ENCODE measurements at places on chromosomes 3 and 15.

DNA sequence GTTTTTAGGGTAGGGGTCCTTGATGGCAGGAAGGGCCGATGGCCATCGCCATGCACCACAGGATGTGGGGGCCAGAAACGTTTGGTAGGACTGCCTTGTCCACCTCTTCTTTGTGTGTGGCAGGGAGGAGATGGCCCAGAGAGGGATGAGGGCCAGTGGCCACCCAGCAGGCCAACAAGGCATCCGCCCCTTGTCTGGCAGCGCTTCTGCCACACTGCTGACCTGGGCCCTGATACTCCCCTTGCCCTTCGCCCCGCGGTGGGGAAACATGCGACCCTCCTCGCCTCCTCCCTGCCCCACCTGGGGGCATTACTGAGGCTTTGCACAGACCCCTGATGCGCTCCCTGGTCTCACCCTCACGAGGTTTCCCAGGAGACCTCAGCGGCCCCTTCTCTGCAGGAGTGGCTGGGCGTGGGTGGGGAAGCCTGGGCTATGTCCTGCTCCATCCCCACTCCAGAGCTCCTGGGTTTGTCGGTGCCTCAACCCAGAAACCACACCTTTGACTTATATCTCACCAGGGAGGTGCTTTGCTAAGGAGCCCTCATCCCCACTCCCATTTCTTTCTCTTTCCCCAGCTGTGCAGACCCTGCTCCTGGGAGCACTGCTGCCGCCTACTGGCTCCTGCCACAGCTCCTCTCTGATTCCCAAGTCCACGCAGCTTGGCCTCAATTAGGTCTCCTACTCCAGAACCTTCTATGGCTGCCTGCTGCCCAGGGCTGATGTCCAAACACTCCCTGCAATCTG lies 38.7 kb downstream of the FEM1B start:
- DNase-seq, result no peak

DNA sequence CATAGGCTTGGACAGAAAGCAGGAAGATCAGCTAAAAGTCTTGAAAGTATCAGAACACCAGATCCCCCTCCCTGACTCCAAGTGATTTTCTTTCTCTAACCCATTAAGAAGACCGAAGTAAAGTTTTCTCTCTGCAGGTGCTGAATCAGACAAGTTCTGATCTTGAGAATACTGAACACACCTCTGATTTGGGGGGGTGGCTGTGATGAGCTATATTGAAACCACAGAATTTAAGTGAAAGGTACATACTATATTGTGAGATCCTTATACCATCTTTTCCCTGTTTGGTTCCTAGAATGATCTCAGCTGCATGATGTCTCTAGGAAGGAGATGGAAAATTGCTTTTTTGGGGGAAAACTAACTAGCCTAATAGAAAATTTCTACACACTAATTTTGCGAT lies 196.0 kb downstream of the DIPK2A start:
- no peak for DNase-seq

- no peak for DNase-seq
These were observed 1039.2 kb downstream of the ROBO1 start for GRCh38 chr3:78728406-78729145.

GRCh38 chr15:77974098-77974414 lies 103.5 kb downstream of the TBC1D2B start:
- no peak for DNase-seq

DNA sequence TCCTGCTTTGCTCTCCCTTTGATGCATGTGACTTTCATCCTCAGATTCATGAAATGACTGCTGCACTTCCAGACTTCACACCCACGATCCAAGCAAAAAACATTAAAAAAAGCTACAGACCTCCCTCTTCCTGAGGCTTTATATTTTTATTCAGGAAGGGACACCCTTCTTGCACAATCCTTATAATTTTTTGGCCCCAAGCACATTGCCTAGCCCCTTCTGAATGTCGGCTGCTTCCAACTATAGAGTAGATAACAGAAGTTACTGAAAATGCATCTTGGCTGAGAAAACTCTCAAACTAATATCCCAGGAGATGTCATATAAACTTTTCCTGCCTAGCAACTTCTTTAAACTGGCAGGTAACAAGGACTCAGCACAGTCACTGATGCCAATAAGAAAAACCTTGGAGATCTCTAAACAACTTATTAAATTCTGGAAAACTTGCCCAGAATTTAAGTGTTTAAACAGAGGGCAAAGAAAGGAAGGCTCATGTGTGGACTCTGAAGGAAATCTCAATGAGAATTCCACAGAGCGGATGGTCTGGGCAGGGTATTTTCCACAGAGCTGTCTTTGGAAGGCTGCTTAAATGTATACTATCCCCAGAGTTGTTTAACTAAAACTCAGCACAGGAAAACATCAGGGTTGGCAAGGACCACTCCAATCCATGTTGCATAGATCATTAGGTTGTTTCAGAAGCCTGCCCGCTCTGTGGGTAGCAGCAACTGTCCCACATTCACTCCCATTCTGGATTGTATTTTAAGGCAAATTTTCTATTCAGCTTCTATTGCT lies 746.8 kb upstream of the LMCD1 start:
- no peak for DNase-seq

DNA sequence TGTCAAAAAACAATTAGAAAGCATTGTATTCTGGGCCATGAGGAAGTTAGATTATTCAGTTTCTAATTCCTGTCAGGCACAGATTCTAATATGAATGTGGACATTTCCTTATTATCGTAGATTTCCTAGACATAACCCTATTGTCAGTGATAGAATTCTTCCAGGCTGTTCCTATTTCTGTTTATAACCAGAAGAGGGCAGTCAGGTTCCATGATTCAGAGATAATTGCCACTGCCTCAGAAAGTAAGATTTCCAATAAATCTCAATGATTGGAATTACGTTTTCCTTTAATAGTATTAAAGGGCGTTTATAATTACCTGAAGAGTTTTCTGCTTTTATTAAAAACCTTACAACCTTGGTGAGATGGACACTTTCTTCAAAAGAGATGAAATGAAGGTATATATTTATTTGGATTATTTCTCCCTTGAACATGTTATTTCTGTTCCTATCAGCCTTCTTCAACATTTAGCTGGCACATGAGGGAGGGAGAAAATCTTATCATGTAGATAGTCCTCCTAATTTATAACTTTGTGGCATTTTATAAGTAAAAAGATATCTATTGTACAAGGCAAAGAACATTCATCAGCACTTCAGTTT lies 439.2 kb downstream of the MCTP2 start:
- DNase-seq, result no peak

GRCh38 chr15:57566834-57567233 lies 24.9 kb upstream of the MYZAP start:
- no peak for DNase-seq

- DNase-seq, result no peak
These were observed 81.4 kb downstream of the TM4SF4 start for GRCh38 chr3:149555927-149556326.

DNA sequence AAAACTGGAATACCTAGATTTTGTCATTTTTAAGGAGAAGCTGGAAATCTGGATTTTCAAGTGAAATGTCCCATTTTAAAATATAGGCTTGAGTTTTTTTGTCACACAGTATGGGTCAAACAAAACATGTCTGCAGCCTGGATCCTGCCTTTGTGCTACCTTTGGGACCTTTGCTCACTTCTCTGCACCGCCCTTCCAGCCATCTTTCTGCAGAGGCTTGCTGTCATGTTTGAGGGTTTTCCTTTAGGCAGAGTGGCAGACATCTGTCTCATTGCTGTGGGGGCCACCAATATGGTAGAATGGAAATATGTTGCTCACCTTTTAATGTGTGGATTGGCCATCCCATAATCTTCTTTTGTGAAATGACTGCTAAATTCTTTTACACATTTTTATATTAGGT lies 136.3 kb downstream of the EEFSEC start:
- DNase-seq, result no peak

- no peak for DNase-seq
These were observed 146.6 kb upstream of the TPM1 start for GRCh38 chr15:62895905-62896316.

- DNase-seq, result no peak
These were observed 556.9 kb downstream of the IGSF11 start for GRCh38 chr3:118477768-118478167.

DNA sequence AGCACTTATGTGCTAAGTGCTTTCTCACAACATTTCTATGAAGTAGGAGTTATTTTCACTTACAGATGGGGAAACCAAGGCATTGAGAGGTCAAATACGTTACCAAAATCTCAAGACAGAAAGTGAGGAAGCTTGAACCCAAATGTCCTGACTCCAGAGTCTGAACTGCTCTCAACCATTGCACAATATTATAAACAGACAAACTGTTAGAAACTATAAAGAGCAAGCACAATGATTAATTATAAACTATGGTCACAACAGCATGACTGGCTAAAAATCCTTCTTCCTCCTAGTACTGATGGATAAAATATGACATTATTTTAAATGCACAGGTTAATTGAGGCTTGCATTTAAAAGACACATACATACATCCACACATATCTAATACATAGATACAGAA lies 77.9 kb upstream of the ASB14 start:
- no peak for DNase-seq

GRCh38 chr3:187667526-187667925 lies 2.7 kb downstream of the SST start:
- DNase-seq, result no peak

- DNase-seq, result no peak
These were observed 29.0 kb downstream of the NME9 start for GRCh38 chr3:138300647-138301046.

- DNase-seq, result no peak
These were observed 1074.8 kb upstream of the ALCAM start for GRCh38 chr3:104291878-104292277.

DNA sequence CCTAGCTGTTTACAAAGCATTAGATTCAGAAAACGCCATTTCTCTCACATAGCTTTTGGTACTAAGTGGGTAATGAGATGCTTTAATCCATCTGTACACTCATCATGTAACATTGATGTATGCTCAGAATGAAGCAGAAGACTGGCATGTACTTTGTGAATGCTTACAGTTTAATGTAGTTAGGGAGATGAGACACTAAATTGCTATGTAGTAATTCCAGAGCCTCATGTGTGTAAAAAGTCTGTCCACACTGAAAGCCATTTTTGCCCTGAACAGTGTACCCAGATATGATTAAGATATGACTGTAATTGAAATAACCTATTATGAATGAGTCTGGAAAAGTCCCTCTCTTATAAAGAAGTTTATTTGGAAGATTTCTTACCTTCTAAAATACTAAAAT lies 66.5 kb downstream of the ARMC8 start:
- no peak for DNase-seq

DNA sequence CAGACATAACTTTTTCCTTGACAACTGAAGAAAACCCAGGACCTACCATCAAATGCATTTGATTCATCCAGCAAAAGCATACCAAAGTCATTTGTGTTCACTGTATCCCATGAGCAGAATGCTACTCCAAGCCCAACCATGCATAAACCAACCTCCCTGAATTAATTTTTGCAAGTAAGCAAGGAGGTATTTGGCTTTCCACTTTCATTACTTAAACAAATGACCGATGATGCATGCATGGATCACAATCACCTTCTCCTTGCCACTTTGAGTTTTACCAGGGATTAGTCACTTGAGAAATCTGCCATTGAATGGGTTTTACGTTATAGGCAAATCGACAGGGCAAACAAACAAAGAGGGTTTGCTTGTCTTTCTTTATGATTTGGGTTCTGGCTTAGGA lies 214.8 kb downstream of the FMN1 start:
- no peak for DNase-seq

DNA sequence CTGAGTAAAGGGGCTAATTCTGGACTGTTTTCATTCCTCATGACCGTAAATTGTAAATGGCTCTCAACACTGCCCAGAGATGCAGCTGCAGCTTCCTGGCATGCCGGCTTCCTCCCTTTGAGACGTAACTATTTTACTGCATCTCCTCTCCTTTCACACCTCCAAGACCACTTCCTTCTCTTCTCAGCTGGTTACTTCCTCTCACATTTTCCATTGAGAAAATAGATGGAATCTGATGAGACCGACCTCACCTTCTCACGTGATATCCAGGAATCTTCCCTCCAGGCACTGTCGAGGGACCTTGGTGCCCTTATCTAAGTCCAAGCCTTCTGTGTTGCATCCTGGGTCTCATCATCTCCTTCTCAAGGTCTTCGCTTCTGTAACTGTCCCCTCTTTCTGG lies 12.7 kb downstream of the LYSMD4 start:
- DNase-seq, result no peak

- no peak for DNase-seq
These were observed 75.3 kb upstream of the C2CD4B start for GRCh38 chr15:62240121-62241096.

- no peak for DNase-seq
These were observed 80.1 kb downstream of the CCNL1 start for GRCh38 chr3:157079676-157080369.

GRCh38 chr15:48131324-48131723 lies 10.5 kb downstream of the SLC24A5 start:
- no peak for DNase-seq

- no peak for DNase-seq
These were observed 41.4 kb upstream of the FEZF2 start for GRCh38 chr3:62414786-62415185.

DNA sequence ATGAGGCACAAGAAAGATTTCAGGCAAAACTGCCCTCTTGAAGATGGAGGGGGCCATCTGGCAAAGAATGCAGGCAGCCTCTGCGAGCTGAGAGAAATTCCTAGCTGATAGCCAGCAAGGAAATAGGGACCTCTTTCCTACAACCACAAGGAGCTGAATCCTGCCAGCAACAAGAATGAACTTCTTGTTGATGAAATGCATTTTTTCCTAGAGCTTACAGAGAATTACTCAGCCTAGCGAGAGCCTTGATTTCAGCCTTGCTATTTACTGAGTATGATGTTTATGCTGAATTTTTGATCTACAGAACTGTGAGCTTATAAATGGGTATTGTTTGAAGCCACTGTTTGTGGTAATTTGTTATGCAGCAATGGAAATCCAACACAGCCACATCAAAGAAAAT lies 148.5 kb upstream of the NAALADL2 start:
- no peak for DNase-seq

GRCh38 chr15:64423970-64424369 lies 36.3 kb downstream of the TRIP4 start:
- DNase-seq, result no peak
